ENCODE measurements at places on chromosomes 12 and 14.

DNA sequence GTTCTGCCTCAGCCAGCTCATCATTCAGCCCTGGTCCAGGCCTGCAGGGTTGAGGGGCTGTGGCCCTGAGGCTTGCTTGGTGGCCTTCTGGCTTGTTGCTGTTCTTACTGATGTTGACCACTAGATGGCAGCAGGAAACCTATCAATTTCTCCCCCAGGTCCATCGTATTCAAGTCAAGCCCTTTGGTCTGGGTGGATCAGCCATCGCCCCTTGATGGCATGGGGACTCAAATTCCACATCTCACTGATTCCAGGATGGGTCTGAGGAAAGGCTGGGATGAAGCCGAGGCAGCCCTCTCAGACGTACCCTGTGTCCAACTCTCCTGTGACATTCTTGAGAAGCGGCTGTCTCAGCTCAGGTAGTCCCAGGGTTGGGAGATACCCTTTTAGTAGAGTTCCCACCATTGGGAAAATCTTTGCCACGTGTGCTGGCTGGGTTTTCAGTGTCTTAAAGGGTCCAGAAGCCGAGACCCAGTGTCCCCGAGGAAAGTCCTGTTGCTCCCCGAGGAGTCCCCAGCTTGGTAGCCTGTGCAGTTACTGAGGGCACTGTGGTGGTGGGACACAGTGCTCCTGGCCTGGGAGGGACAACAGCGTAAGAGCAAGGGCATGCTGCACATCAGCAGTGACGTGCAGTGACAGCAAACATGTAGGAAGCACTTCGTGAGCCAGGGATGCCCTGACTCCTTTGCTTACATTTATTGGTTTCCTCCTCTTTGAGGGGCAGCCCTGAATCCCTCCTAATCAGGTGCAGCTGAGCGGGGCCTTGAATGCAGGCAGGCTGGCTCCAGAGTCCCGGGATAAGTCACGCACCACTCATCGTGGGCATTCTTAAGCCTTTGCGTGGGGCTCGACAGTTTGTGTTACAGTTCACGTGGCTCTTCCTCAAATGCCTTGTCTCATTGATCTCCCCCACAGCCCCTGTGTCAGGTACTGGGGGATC lies 58.6 kb downstream of the TSPAN9 start:
- peak; percentile 38 for DNase-seq

DNA sequence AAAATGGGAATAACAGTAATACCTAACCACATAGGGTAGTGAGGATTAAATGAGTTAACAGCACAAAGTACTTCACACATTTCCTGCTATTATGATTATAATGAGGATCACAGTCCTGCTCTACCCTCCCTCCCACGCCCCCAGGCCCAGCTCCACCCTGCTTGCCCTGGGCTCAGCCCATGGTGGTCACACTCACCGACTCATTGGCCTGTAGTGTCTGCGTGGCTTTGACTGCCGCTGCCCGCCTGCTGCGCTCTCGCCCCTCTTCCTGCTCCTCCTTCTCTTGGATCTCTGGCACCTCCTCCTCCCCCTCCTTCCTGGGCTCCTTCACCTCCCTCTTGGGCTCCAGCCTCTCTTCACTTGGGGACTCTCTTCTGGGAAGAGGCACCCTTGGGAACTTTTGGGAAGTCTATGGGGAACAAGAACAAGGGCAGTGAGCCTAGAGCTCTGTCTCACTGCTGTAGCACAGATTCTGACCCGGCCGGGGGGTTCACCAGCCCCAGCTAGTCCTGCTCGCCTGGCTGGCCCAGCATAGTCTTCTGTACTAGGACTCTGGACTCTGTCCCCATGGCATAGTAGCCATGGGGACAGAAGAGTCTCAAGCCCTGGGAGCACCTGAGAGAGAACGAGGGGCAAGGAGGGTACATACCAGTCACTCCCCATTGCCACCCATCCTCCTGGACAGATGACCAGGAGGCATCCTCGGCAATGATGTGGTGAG lies 7.1 kb upstream of the PNMA1 start:
- no peak for DNase-seq

- DNase-seq = no peak
Observed at GRCh38 chr14:20333494-20333841, 389 bp upstream of the CCNB1IP1 start.

DNA sequence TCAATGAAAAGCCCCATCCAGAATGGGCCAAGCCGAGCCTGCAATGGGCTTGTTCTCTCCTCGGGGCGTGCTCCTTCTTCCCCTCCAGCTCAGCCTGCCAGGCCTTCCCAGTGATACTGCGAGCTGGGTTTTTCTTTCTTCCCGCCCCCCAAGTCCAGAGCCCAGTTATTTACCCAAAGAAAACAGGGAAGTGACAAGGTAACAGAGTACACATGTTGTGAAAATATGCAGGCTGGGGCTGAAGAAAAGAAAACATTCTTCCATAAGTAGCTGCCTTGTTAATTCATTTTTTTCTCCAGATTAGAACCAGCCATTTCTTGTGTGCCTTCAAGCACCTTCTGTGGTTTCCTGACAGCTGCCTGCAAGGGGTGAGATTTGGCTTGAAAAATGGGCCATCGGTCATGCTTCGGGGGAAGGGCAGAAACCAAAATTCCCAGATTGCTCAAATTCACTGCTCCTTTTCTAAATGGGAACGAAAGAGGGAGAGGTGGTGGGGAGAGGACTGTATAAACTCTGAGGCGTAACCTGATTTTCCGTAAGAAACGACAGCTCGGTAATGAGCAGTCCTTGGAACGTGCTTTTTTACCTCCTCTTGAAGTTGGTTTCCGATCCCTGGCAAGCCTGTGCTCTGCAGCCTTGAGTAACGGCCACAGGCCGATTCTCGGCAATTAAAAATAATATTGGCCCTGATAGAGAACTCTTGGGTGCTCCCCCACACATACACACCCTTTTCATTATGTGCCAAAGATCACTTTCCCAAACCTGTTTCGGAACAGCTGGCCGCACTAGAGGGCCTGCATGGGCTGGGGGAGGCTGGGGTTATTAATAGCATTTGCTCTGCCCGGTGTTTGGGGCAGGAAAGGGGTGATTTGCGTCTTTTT lies 229.4 kb downstream of the ZFP36L1 start:
- DNase-seq = peak; percentile 59

- DNase-seq = no peak
Observed at GRCh38 chr12:20374795-20375194, 6.5 kb downstream of the PDE3A start.

GRCh38 chr12:52419656-52420055 lies 13.5 kb upstream of the KRT82 start:
- DNase-seq = no peak

- DNase-seq = no peak
Observed at GRCh38 chr14:95008445-95009217, 148.7 kb downstream of the DICER1 start.

DNA sequence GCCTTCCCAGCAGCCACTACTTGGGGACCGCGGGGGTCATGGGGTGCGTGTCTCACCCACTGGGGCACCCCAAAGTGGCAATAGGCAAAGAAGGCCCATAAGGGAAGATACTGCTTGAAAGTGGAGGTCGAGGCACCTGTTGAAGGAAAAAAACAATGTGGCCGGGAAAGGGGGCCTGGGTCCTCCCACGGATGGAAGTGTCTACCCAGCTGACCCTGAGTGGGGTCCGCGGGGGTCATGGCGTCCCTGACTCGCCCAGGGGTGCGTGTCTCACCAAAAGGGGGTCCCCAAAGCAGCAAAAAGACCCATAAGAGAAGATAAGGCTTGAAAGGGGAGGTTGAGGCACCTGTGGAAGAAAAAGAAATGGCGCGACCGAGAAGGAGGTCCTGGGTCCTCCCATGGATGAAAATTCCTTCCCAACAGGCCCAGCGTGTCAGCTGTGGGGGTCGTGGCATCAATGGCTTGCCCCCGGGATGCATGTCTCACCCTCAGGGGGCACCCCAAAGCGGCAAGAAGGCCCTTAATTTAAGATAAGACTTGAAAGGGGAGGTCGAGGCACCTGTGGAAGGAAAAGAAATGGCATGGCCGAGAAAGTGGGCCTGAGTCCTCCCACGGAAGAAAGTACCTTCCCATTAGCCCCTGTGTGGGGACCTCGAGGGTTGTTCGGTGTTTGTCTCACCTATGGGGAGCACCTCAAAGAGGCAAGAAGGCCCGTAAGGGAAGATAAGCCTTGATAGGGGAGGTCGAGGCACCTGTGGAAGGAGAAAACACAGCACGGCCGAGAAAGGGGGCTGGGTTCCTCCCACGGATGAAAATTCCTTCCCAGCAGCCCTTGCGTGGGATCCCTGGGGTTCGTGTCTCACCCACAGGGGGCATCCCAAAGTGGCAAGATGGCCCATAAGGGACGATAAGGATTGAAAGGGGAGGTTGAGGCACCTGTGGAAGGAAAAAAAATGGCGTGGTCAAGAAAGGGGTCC lies 266.0 kb downstream of the ALG10 start:
- DNase-seq = no peak

GRCh38 chr12:109600481-109600880 lies 26.9 kb downstream of the MVK start:
- no peak for DNase-seq

GRCh38 chr14:24224618-24225071 lies 7.5 kb downstream of the NEDD8 start:
- peak; percentile 82 for DNase-seq

DNA sequence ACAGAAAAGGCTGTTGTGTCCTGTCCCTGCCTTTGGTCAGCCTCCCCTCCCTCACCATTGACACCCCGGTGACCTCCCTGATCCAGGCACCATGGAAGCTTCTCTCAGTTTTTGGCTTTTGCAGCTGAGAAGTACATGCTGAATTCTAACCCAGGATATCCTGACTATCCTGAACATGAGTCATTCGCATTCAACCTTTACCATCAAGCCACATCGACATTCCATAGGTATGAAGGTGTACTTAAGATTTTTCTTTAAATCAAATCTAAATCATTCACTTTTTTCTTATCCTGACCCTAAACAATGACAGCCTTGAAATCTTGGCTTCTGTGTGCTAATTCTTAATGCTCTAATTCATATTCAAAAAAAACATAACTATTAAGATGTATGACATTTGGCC lies 8.7 kb upstream of the KRT78 start:
- DNase-seq = no peak

GRCh38 chr12:120190386-120190785 lies 4.1 kb downstream of the GCN1 start:
- DNase-seq = no peak

- DNase-seq = no peak
Observed at GRCh38 chr12:123962513-123962912, 10.1 kb downstream of the CCDC92 start.

- no peak for DNase-seq
Observed at GRCh38 chr12:47900131-47901062, 4.4 kb downstream of the VDR start.

GRCh38 chr14:39243831-39244230 lies 10.1 kb downstream of the MIA2 start:
- DNase-seq = no peak

DNA sequence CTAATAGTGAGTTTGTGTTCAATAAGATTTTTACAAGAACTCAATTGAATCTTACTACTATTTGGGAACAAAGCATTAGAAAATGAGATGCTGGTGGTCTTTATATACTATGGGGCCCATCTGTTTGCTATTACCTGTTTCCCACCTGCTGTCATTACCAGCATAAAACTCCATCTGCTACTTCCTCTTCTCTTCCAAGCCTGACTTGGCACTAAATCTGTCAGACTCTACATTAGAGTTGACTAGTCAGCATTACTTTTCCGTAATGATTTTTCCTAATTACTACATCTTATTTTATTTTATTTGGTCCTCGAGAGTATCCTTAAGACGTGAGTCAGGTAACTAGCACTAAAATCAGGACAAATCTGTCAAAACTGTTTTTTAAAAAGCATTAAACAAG lies 68.1 kb upstream of the KRR1 start:
- DNase-seq = no peak

DNA sequence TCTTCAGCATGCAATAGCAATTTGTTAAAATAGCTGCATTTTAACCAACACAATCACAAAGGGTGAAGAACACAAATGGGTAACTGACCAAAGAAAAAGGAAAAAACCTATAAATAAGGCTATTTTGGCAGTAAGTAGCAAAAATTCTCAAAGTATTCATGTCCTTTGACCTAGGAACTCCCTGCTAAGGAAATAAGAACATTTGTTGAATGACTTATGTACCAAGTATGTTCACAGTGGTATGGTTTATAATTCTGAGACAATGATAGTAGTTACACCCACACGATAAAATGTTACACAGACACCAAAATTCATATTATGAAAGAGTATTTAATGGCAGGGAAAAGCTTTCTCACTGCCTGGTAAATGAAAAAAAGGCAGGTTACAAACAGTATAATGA lies 16.9 kb downstream of the CCDC88C start:
- no peak for DNase-seq

DNA sequence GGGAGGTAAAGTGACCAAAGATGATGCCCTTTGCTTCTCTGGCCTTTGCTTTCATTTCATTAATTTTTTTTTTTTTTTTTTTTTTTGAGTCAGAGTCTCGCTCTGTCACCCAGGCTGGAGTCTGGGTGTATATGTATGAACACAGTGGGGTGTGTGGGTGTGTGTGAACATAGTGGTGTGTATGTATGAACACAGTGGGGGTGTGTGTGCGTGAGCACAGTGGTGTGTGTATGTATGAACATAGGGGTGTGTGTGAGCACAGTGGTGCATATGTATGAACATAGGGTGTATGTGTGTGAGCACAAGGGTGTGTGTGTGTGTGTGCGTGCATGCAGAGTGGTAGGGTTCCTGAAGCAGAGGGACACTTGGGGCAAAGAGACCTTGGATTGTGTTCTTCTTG lies 9.6 kb downstream of the KLC1 start:
- no peak for DNase-seq

DNA sequence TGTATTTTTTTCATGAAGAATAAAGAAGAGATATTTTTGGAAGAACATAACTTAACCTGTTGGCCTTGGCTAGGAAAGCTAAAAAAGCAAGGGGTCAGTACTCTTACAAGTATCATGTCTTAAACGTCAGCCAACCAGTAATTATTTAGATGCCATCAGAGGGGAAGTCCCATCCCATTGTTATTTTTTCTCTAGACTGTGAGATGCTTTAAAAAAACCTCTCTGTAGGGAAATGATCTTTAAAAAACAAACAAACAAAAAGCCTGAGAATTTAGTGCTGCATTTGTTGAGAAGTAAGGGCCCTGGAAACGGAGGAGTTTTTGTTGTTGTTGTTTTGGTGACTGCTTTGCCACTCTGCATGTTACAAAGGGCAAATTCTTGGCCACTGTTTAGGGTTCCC lies 474.0 kb downstream of the ZFP36L1 start:
- DNase-seq = no peak

GRCh38 chr12:98037401-98038140 lies 477.8 kb upstream of the TMPO start:
- DNase-seq = no peak

GRCh38 chr14:37153483-37153882 lies 18.9 kb downstream of the SLC25A21 start:
- DNase-seq = no peak

DNA sequence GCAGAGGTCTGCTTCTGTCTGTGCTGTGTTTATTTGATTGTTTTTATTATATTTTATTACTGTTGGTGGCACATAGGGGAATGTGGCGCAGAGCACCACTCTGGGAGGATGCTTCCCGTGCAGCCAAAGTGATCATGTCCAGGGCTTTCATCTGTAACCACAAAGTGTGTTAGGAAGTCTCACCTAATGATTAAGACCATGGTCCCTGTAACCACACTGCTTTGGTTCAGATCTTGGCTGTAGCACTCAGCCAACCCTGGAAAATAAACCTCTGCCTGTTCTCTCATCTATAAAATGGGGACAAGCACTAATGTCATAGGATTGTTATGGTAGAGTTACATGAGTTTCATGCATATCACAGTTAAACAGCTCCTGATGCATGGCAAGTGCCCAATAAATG lies 1.9 kb downstream of the RESF1 start:
- DNase-seq = no peak

GRCh38 chr12:46535376-46535775 lies 162.8 kb upstream of the SLC38A2 start:
- DNase-seq = no peak
